ENCODE measurements at places on chromosomes 1 and 21.

GRCh38 chr21:29077651-29078090 is 4.2 kb upstream of the CCT8 start:
- DNase-seq: no peak

- DNase-seq: no peak
Measured at GRCh38 chr21:34092262-34092921, 19.0 kb downstream of the MRPS6 start.

- no peak for DNase-seq
Measured at GRCh38 chr21:42724226-42724920, 71.0 kb downstream of the PDE9A start.

DNA sequence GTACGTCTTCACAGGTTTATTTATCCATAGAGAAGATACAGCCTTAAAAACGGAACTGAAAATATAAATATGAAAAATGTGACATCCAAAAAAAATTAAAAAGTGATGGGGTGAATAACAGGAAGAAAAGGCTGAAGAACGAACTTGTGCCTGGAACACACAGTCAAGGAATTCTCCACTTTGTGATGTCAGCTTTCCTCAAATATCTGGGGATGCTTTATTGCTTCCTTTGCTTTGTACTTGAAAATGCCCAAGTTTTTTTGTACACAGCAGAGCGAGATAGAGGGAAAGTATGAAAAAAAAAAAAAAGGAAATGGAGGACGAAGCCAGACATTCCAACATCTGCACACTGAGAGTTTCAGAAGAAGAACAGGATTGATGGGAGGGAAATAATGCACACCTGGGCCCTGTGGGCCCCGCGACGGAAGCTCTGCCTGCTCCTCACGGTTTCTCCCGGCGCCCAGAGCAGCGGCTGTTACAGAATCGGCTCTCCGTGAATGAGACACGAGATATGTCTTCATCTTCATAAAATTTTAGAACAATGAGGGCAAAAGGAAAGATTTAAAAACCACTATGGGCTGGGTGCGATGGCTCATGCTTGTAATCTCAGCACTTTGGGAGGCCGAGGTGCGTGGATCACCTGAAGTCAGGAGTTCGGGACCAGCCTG is 10.0 kb upstream of the LRRC3 start:
- DNase-seq: no peak

- no peak for DNase-seq
Measured at GRCh38 chr21:31786164-31786920, 54.4 kb upstream of the SCAF4 start.

- DNase-seq: no peak
Measured at GRCh38 chr1:27624467-27625178, 10.4 kb downstream of the FGR start.

DNA sequence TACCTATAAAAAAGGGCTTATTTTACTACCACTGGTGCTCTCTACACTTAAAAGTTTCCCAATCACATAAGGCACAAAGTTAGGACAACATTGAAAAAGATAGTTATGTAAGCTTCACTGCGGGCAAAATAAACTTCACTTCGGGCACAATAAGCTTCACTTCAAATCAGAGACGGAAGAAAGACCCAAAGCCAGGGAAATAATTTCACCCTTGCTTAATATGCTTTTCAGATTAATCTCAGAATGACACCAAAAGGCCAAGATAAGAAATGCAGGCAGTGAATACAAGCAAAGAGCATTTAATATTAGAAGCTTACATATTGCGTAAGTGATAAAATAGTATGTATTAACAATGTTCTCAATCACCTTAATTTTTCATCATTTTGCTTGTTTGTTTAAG is 444.2 kb downstream of the SETD4 start:
- no peak for DNase-seq

- no peak for DNase-seq
Measured at GRCh38 chr1:223246476-223247112, 103.5 kb upstream of the TLR5 start.

DNA sequence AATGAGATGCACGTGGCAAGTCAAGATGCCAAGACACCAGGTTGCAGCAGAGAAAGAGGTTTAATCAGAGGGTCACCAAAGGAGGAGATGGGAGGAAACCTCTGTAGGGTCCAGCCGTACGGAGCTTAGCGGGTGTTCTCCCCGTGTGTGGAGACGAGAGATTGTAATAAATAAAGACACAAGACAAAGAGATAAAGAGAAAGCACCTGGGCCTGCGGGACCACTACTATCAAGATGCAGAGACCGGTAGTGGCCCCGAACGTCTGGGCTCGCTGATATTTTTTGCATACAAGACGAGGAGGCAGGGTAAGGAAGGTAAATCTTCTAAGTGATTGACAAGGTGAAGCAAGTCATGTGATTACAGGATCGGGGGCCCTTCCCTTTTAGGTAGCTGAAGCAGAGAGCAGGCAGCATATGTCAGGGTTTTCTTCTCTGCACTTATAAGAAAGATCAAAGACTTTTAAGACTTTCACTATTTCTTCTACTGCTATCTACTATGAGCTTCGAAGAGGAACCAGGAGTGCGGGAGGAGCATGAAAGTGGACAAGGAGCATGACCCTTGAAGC is 41.2 kb upstream of the TDRD10 start:
- no peak for DNase-seq

DNA sequence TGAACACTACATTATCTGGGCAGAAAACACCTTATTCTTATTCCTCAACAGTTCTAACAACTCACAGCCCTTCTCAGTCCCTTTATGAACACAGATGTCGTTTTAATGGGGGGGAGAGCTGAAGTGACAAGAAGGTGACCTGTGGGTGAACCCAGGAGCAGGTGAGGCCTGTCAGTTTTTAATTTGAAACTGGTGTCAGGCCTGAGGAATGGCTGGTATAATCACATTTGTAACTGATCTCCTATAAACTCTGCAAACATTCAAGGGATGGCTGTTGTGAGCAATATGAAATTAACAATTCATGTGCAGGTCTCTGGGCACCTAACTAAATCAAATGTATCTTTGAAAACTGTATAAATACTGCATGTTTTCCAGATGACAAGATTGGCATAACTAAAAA is 362.1 kb upstream of the NR5A2 start:
- DNase-seq: no peak

- no peak for DNase-seq
Measured at GRCh38 chr21:41210426-41211059, 42.6 kb downstream of the BACE2 start.

DNA sequence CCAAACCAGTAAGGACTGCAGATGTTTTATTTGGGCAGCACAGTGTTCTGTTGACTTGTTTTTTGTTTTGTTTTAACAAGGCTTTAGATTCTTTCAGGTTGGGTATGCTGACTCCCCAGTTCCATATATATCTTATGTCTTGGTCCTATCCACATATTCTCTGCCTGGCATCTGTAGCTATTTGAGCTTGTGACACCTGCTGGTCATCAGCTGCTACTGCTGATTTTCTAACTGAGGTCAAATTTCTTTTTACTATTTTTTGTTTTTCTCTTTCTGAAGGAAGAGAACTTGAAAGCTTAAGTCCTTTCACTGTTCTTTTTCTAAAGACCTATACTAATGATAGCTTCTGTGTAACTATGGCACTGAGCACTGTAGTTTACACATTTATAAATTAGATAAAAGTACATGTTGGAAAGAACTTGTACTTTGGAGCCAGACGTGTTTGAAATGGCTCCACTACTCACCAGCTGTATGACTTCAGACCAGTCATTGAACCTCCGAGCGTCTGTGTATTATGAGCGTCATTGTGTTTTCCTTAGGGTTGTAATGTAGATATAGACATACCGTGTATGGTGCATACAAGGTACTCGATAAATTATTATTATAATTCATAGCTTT is 109.4 kb downstream of the NRDC start:
- DNase-seq: no peak

DNA sequence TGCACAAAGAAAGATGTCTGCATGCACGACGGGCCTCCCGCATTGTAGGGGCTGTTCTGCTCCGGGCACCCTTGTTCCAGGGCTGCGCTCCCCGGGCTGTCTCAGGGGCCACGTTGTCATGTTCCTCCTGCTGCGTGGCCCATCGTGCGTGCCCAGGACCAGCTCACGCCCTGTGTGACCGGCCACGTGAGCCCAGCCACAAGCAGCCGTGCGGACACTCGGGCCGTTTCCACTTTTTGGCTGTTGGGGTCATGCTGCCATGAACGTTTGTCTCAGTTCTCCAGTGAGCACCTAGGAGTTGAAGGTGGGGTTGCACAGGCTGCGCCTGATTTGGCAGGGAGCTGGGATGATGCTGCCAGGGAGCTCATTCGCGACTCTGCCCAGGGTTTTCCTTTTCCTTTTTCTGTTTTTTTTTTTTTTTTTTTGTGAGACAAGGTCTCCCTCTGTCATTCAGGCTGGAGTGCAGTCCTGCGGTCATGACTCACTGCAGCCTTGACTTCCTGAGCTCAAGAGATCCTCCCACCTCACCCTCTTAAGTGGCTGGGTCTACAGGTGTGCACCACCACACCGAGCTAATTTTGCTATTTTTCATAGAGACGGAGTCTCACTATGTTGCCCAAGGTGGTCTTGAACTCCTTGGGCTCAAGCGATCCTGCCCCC is 17.4 kb downstream of the PDXK start:
- no peak for DNase-seq

- DNase-seq: no peak
Measured at GRCh38 chr1:98417820-98418219, 243.7 kb upstream of the SNX7 start.

DNA sequence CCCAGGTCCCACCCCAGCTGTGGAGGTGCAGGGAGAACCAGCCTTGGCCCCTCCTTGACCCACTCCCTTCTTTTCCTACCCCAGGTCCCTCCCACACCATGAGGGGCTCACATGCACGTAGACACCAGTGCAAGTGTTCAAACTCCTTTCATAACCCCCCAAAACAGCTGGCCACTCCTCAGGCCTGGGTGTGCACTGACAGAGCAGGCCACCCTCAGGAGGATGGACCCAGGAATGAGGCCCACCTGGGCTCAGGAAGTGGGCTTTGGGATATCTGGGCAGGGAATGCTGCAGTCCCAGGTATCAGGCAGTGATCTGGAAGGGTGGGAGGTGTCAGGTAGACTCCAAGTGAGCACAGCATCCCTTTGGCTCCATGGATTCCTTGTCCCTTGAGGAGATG is 723.8 kb downstream of the MATN1 start:
- DNase-seq: no peak

- no peak for DNase-seq
Measured at GRCh38 chr1:224505454-224506093, 71.0 kb upstream of the WDR26 start.

DNA sequence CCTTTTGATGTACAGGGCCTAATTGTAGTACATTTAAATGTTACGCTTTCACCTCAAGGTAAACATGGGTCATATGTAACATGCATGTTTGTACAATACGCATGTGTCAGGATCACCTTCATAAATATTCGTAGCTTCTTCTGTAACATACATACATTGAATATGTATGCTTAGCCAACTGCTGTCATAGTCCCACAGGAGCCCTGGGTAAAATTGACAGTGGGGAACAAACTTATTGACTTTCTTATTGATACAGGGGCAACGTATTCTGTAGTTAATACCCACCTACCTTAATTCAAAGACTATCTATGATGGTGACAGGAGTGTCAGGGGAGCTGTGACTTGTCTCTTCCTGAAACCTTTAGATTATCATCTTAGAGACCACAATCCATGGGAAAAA is 3.7 kb upstream of the REN start:
- DNase-seq: no peak

GRCh38 chr1:14896381-14897079 is 257.0 kb upstream of the TMEM51 start:
- DNase-seq: no peak

DNA sequence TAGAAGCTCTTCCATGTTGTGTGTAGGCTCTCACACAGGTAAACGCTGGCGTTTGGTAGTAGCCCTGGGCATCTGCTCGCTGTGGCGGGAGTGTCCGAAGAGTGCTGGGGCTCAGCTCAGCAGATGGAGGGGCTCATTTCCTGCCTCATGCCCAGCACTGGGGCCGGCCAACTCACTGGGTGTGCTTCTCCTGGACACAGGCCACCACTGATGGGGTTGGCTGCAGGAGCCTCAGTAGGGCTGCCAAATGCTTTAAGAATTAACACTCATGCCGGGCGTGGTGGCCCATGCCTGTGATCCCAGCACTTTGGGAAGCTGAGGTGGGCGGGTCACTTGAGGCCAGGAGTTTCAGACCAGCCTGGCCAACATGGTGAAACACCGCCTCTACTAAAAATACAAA is 20.9 kb downstream of the UQCRHL start:
- no peak for DNase-seq

- no peak for DNase-seq
Measured at GRCh38 chr1:215631489-215631888, 64.4 kb downstream of the KCTD3 start.

GRCh38 chr1:105459759-105460158 is 1596.7 kb upstream of the PRMT6 start:
- DNase-seq: no peak

- no peak for DNase-seq
Measured at GRCh38 chr1:12406211-12407021, 176.6 kb downstream of the VPS13D start.

GRCh38 chr1:180269645-180270529 is 39.8 kb downstream of the LHX4 start:
- no peak for DNase-seq

GRCh38 chr21:31686272-31686915 is 26.9 kb downstream of the SOD1 start:
- DNase-seq: no peak

- peak; percentile 69 for DNase-seq
Measured at GRCh38 chr1:199113265-199113869, 474.5 kb downstream of the PTPRC start.

DNA sequence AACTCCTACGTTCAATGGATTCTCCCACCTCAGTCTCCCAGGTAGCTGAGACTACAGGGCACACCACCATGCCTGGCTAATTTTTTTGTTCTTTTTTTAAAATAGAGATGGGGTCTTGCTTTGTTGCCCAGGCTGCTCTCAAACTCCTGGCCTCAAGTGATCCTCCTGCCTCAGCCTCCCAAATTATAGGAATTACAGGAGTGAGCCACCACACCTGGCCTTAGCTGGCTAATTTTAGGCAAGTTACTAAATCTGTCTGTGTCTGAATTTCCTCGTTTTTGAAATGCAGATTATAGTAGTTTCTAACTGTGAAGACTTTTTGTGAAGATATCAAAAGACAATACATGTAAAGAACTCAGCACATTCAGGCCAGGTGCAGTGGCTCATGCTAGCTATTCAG is 13.7 kb downstream of the ACBD6 start:
- no peak for DNase-seq

GRCh38 chr1:208069908-208070307 is 159.0 kb upstream of the CD34 start:
- DNase-seq: no peak

GRCh38 chr1:227416156-227416830 is 98.0 kb upstream of the CDC42BPA start:
- DNase-seq: no peak

- no peak for DNase-seq
Measured at GRCh38 chr1:78651241-78651640, 1.6 kb downstream of the IFI44 start.

DNA sequence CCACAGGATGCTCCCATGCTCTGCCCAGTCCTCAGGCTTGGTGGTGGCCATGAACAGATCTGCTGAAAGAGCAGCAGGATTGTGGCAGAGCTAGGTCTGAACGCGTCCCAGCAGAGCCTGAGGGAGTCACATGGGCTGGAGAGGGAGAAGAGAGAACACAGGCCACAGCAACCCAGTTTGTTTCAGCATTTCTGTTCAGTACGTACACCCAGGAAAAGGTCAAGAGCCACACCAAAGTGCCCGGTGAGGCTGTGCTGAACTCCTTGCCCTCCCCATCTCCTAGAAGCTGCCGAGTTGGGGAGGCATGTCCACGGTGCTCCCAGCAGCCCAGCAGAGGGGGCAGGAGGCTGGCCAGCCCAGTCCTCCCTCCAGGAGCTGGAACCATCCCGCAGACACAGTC is 5.5 kb downstream of the PKP1 start:
- no peak for DNase-seq

- DNase-seq: no peak
Measured at GRCh38 chr1:29749024-29749945, 513.0 kb downstream of the PTPRU start.
